ENCODE measurements at places on chromosomes 16 and 17. TPM values are rescaled to one million over a fixed set of nuclear protein-coding genes. Genes with fewer than 3 reads are reported as not detected.

BBS2 gene
- 13.1 TPM for total RNA-seq

STAT3 gene
- total RNA-seq: 82.1 TPM

DNA sequence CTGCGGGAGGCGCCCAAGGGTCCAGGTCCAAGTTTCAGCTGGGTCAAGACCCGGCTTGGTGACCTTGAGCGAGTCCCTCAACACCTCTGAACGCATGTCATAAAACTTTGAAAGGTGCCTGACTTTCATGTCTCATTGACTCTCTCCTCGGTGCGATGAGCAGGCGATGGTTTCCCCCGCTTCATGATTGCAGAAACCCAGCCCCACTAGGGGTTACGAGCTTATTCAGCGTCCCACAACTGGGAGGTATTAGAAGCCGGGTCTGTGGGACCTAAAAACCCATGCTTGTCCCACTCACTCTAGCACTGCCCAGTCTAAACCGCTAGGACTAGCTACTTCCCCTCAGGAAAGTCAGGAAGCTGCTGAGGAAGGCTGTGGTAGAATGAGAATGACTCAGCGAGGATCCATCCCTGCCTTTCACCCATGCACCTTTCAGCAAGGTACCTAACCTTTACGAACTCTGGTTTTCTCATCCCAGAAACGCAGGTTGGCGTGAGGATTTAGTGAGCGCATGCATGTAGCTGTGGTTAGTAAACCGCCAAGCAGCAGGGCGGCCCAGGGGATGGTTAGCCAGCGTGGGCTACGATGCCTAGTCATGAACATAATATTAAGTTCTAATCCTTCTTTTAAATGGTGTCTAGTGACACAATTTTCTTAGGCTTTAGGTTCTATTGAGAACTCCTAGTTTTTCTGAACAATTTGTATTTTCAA is 26.2 kb upstream of the RFFL start:
- H3K4me3 ChIP-seq: peak overlapping the region; percentile 79
- H3K4me1 ChIP-seq: peaks cover 5% of the 10 kb centered on the region
- no peak overlapping the region for H3K27ac ChIP-seq

GRCh38 chr17:68461122-68461539 is 3.8 kb upstream of the WIPI1 start:
- H3K4me1 ChIP-seq: peaks cover 9% of the 10 kb centered on the region
- H3K27ac ChIP-seq: no peak overlapping the region
- no peak for DNase-seq
- H3K4me3 ChIP-seq: no peak overlapping the region
- no peaks in the 10 kb centered on the region for H3K36me3 ChIP-seq

DNA sequence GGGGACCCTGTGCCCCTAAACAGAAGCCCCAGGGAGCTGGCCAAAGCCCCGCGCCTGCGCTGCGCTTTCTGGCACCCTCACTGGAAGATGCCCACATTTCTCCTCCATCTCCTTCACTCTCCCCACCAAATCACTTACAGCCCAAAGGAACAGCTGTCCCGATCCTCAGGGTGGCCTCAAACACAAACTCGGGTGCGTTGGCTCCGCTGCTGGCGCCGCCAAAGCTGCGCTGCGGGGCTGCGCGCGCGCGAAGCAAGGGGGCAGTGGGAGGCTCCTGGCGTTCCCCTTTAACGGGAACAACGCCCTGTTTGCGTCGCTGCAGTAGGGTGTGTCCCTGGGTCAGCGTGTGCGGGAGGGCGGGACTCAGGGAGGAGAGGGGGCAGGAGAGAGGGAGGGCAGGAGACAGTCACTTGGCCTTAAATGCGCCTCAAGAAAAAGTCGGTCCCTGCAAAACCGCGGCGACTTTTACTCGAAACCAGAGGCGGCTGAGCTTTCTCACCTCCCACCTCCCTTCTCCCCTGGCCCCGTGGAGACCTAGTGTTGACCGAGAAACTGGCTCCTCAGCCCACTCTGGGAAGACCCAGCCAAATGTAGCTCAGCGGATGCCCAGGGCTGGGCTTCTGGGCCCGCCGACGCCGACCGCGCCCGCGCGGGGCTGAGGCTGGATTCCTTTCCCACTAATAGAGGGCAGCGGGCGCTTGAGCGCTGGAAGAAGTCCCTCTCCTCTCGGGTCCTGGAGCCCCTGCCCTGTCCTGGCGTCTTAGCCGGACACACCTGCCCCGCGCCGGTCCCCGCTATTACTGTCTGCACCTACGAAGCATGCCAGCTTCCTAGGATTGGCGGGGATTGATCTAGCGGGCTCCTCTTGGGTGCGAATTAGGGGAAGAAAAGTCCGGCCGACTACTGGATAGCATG is 2.6 kb downstream of the PMP22 start:
- DNase-seq: peak; percentile 89
- peak overlapping the region; percentile 82 for H3K4me3 ChIP-seq
- H3K4me1 ChIP-seq: no peaks in the 10 kb centered on the region
- peaks cover 50% of the 10 kb centered on the region for H3K27me3 ChIP-seq
- H3K27ac ChIP-seq: no peak overlapping the region

- no peak within 1 kb of the TSS for H3K27ac ChIP-seq
- peak; percentile 99 for DNase-seq
- H3K4me1 ChIP-seq: peaks cover 18% of the 10 kb centered on the region
- H3K27me3 ChIP-seq: no peaks in the 10 kb centered on the region
- peak within 1 kb of the TSS; percentile 73 for H3K4me3 ChIP-seq
Measured at GRCh38 chr16:58025351-58026138, at the start of gene MMP15. Gene MMP15, plus strand, starts transcription at chr16:58025754. Its CDS starts 597 bp downstream, at chr16:58026351.

GRCh38 chr17:10439816-10440215 is 18.1 kb upstream of the MYH8 start:
- no peak for DNase-seq
- no peaks in the 10 kb centered on the region for H3K36me3 ChIP-seq
- H3K4me3 ChIP-seq: no peak overlapping the region
- H3K4me1 ChIP-seq: no peaks in the 10 kb centered on the region

DNA sequence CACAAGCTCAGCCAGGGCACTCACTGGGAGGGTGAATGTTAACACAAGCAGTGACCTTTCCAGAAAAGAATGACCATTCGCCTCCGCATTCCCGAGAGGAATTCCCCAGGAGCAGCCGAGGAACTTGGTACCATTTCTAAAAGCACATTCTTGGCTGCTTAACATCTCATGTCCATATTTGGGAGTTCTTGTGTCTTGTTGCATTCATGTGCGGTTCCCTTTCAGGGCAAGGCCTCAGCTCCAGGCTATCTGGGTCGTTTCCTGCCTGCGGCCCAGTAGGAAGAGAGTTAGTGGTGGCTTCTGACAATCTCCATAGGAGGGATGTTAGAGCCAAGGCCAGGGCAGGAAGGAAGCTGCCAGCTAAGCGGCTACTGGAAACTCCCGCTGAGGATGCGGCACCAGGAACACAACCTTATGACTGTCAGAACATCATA is 27.8 kb upstream of the MEAK7 start:
- H3K27ac ChIP-seq: peak overlapping the region; percentile 19
- H3K36me3 ChIP-seq: peaks cover 13% of the 10 kb centered on the region
- H3K27me3 ChIP-seq: no peaks in the 10 kb centered on the region
- no peak overlapping the region for H3K4me3 ChIP-seq
- peak; percentile 77 for DNase-seq

GRCh38 chr16:5874899-5875298 is 777.3 kb upstream of the EEF2KMT start:
- no peaks in the 10 kb centered on the region for H3K27me3 ChIP-seq

DNA sequence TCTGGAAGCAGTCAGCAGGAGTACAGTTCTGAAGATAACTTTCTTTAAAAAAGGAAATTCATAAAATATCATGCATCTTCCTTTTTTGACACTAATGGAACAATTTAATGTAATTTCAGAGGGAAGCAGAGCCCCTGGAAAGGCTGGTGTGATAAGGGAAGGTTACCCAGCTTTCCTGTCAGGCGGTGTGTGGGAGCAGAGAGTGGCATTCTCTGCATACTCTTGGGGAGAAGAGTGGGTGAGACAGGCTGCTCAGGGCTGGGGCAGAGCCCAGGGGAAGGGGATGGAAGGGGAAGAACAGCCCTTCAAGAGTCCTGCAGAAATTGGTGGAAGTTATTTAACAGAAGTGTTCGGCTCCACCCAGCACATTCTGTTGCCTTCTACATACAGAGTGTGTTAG is 84.7 kb downstream of the PRKCB start:
- H3K27ac ChIP-seq: no peak overlapping the region
- no peak for DNase-seq
- no peaks in the 10 kb centered on the region for H3K4me1 ChIP-seq
- no peaks in the 10 kb centered on the region for H3K36me3 ChIP-seq
- H3K27me3 ChIP-seq: no peaks in the 10 kb centered on the region
- H3K4me3 ChIP-seq: no peak overlapping the region

DNA sequence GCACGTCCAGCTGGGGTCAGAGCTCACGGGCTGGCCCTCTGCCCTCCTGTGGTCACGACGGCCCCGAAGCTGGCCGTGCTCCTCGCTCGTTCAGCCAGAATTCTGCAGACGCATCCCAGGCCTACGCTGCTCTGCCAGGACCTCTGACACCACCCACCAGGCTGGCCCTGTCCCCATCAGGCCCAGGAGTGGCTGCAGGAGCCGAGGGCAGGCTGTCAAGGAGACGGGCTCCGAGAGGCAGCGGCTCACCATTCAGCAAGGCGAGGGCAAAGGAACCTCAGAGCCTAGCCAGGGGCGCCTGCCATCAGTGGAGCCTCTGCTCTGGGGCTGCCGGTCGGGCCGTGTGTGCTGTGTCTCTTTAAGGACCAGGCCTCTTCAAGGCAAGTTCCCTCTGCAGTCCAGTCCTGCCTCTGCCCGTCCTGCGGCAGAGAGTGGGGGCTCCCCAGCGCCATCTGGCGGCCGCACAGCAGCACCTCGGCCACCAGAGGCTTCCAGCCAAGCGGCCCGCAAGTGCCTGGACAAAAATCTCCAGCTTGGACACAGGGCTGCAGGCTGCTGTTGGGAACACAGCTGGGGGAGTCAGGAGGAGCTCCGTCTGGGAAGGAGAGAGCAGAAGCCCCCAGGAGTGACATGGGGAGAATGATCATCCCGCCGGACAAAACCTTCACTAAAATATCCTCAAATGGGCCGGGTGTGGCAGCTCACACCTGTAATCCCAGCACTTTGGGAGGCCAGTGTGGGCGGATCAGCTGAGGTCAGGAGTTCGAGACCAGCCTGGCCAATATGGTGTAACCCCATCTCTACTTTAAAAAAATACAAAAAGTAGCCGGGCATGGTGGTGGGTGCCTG is 7.4 kb upstream of the ABR start:
- H3K27ac ChIP-seq: no peak overlapping the region
- H3K4me3 ChIP-seq: no peak overlapping the region
- peaks cover 3% of the 10 kb centered on the region for H3K27me3 ChIP-seq

DNA sequence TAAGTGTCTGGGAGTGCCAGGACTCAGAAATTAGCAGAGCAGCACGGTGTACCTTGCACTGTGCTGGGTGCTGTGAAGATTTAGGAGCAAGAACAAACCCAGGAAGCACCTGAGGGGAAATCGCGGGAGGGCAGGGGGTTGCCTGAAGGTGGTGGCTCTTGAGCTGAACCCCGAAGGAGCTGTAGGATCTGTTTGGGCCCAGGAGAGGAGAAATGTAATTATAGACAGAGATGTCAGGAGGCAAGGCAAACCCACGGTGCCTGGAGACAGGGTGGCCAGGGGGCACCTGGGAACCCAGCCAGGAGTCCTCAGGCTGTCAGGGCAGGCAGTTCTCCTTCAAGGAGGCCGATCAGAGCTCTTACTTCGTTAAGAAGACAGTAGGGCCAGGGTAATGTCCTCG is 109.1 kb downstream of the C16orf78 start:
- no peaks in the 10 kb centered on the region for H3K27me3 ChIP-seq
- no peak overlapping the region for H3K4me3 ChIP-seq
- H3K4me1 ChIP-seq: no peaks in the 10 kb centered on the region

- H3K4me1 ChIP-seq: no peaks in the 10 kb centered on the region
- peaks cover 5% of the 10 kb centered on the region for H3K36me3 ChIP-seq
- DNase-seq: no peak
- no peaks in the 10 kb centered on the region for H3K27me3 ChIP-seq
Measured at GRCh38 chr16:31087971-31088370, 772 bp downstream of the PRSS53 start.
